ENCODE measurements at places on chromosomes 3 and 15.

- no peak for DNase-seq
Observed at GRCh38 chr3:62151591-62151990, 221.8 kb downstream of the FEZF2 start.

DNA sequence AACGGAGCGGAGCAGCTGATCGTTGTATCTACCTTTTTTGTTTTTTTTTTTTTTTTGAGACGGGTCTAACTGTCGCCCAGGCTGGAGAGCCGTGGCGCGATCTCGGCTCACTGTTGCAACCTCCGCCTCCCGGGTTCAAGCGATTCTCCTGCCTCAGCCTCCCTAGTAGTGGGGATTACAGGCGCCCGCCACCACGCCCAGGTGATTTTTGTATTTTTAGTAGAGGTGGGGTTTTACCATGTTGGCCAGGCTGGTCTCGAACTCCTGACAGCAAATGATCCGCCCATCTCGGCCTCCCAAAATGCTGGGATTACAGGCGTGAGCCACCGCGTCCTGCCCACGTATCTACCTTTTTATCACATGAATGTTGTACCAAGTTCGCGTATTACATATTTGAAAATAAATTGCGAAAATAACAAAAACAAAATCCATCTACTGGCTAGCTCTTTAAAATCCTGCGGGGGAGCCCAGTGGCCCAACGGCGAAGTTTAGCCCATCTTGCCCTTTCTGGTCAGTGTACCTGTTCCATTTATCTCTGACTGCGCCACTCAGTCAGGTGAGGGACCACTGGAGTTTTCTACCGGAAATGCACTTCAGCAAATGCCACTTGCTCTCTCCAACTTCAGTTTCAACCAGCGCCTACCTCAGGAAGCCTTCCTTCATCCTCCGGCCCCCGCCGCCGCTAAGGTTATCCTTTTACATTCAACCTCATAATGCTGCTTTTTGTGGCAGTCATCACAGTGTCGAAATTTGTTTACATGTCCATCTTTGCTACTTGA, 1.2 kb upstream of the EIF3J start:
- DNase-seq: no peak

DNA sequence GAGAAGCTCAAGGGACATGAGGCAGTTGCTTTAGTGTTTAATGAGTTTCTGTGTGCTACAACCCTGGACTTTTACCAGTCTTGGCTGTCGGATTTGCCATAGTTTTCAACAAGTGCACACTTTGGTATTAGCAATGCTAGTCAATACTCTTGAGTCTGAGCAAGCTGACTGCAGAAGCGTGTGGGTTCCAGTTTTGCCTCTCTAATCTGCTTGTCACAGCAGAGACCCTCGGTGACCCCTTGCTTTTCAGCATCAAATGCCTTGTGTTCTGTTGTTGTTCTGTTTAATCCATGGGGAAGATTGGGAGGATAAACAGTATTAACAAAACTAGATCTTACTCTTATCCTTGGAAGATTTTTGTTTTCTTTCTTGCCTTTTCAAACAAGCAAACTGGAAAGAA, 194.3 kb upstream of the CHRM5 start:
- DNase-seq: no peak

DNA sequence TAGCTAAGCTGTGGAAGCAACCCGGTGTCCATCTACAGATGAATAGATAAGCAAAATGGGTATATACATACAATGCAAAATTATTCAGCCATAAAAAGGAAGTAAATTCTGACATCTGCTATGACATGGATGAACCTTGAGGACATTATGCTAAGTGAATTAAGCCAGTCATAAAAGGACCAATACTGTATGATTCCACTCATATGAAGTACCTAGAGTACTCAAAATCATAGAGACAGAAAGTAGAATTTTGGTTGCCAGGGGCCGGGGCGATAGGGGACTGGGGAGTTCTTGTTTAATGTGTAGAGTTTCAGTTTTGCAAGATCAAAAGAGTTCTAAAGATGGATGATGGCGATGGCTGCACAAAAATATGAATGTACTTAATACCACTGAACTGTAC, 10.3 kb downstream of the EID1 start:
- no peak for DNase-seq

DNA sequence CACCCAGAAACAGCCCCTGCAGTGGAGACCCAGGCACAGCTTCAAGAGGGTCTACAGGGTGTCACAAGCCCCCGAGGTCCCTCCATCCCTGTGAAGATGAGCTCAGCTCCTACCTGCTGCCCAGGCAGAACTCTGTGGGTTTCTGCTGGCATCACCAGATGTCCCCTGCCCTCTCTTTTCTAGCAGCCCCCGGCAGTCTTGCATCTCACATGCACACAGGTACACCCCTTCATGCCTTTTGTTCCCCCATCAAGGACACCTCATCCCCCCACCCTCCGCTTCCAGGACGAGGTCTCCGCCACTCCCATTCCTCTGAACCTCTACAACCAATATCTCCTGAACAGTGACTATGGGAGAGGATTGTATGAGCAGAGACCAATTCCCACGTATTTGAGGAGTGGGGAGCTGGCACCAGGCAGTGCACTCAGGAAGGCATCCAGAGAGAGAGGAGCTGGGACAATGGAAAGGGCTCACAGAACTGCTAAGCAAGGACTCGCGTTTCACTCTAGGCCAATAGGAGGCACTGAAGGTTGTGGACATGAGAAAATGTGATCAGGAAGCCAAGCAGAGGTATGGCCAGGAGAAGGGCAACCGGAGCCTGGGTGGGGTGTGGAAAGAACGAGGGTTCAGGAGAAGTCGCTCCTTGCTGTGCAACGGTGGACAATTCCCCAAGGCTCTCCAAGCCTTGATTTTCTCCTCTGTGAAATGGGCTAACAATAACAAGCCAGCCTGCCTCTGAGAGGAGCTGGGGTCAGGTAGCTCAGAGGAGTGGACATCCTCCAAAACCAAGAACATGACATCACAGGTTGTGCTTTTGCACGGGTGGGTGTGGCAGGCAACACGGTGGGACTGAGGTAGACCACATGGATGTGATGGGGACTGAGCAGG, 115.2 kb downstream of the CHSY1 start:
- no peak for DNase-seq

DNA sequence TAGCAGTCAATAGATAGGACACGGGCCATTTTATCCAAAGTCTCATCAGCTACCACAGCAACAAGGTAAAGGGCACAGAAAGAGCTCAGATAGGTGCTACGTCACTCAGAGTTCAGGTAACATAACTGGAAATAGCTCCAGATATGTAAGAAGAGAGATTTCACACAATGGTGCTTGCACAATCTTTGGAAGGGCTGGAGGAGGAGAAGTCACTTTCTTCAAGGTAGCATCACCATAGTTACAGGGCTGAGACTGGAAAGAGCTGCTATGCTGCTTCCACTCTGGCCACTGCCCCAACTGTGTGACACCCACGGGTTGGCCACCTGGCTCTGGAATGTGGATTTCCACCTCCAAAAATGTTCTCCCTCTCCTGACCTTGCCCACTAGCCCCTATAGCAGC, 448.8 kb upstream of the THBS1 start:
- no peak for DNase-seq

GRCh38 chr15:94230431-94230882, 904 bp upstream of the MCTP2 start:
- no peak for DNase-seq

- no peak for DNase-seq
Observed at GRCh38 chr3:127745656-127746399, 73.1 kb downstream of the ABTB1 start.

All from C1 segment of cervical spinal cord (tissue), 14 donors.